Stimulated activated CD8-positive, alpha-beta memory T cell treated with anti-CD3 and anti-CD28 coated beads, Interleukin-4, amount 100 ng/mL, for 48 hours (primary cell): ENCODE measurements at places on chromosomes 16 and 17.

DNA sequence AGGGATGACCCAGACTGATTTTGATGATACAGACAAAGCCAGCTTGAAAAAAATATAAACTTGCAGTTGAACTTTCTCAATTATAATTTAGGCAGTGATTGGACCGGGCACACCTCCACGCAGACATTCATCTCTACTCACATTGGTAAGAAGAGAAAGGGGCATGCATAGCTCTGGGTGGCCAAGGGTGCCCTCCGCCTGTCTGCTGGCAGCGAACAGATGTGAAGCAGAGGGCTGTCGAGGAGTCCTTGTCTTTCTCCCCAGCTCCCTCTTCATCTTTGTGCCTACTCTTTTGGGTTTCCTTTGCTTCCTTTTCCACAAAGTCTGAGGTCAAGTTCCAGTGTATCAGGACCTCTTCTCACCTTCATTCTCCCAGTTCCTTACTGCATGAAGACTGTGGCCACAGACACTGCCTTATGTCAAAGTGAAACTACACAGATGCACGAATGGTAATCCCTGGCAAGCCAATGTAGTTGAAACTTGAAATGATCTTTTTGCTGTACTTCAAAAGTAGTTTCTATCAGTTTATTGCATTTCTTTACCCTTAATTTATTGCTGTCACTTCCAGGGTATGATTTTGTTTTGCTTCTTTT, 343.7 kb upstream of the SOX9 start:
- no peak for DNase-seq

DNA sequence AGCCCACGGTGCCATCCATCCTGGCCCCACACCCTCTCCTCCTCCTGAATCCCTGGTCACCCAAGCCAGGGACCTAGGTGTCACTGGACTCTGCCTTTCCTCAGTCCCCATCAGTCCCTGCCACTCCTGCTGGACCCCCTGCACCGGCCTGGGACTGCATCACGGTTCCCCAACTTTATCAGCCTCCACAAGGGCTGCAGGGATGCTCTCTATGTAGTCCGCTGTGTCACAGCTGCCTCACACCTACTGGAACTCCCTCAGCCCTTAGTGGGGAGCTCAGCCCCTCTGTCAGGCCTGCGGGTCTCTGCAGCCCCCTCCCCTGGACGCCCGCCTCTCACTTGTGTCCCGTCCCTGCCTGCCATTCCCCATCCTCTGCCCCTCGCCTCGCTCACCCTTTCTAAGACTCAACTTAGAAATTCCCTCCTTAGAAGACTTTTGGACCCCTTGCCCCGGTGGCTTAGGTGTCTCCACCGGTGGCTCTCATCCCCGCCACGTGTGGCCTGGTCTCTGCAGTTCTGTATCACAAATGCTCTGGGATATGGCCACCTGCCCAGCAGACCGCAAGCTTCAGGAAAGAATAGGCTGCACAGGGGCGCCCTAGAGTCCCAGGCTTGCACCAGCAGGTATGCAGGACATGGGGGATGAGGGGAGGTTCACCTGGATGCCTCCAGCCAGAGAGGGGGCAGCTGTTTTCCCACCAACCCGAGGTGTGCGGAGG, 62.9 kb downstream of the PRMT7 start:
- no peak for DNase-seq

GRCh38 chr17:58693208-58693607, 806 bp downstream of the RAD51C start:
- DNase-seq: no peak

- DNase-seq: no peak
These were observed 10.2 kb upstream of the ETV4 start for GRCh38 chr17:43556292-43556691.
